ENCODE measurements at places on chromosomes 2 and 18.

GRCh38 chr18:75429975-75430374, 2.5 kb upstream of the SMIM21 start:
- no peak for DNase-seq

GRCh38 chr18:2515908-2516625, 55.2 kb downstream of the METTL4 start:
- no peak for DNase-seq

DNA sequence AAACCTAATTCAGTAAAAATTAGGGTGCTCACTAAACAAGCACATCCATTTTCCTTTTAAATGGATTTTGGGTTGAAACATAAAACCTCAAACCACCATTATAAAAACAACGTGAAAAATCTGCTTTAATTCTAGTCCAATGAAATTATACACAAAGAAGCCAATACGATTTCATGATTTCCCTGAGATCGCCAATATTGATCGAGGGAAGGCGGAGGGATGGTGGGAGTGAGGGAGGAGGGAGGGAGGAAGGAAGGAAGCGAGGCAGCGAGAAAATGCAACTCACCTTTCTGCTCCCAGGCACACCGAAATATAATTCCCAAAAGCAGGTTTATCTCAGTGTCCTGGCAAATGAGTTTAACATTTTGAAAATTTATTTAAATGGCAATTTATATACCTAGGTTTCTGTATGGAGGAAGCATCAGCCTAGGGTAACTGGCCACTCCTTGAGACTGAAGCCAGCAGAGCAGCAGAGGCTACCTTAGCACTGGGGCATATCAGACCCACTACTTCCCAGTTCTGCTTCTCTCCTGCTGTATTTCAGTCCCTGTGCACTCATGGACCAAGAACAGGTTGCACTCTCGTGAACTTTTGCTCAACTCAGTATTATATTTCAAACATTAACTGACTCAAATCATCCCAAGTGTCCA, 2.3 kb upstream of the ONECUT2 start:
- DNase-seq: no peak

DNA sequence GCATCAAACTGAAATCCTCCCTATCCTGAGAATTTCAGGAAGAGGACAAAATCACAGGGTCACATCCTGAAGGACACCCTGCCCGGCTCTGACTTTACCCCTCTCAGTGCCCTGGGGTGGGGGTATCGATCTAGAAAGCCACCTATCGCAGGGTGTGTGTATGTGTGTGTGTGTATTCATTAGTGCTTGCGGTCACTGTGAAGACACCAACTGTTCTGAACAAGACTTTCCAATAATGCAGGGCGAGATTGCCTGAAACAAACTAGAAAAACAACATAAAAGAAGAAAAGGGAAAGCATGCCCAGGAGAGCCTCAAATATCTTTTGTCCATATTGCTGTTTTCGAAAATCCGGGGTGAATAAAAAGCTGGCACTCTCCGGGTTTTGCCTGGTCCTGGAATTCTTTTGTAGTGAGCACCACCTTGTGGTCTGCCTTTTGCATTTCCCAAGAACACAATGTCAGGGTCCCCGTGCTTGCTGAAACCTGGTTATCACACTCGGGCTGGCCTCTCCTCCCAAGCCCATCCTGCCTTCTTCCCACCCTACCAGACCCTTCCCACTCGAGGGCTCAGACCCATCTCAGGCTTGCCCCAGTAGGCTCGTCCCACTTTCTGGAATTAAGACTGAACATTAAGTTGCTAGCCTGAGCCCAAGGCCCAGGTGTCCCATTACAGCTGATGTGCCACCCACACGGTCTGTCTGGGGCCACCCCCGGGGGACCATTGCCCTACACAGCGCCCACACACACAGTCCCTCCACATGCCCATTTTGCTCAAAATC, 25.0 kb upstream of the COPS8 start:
- no peak for DNase-seq

- no peak for DNase-seq
Observed at GRCh38 chr2:114316532-114317300, 125.7 kb upstream of the DPP10 start.

GRCh38 chr18:79317703-79318102, 78.0 kb upstream of the NFATC1 start:
- no peak for DNase-seq

DNA sequence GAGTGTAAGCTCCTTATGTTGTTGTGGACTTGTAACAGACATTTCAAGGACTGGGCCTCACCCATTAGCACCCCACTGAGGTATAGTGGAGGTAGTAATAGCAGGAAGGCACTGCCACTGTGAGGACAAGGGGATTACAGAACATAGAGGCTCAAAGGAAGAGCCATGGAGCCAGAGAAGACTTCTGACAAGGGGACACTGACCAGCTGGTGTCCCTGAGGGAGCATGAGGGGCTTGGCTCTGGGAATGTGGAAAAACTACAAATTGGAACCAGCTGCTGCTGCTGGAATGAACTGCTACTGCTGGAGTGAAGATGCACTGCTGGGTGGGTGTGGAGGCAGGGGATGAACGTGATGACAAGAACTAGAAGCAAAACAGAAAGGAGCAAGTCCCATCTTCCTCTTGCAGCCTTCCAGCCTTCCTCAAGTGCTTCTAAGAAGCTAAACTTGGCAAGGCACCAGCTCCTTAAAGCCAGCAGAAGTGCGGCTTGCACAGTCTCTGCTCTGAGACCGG, 167.3 kb upstream of the NOSTRIN start:
- no peak for DNase-seq

- DNase-seq: no peak
Observed at GRCh38 chr2:219243291-219243761, 1.9 kb downstream of the GLB1L start.

- peak; percentile 6 for DNase-seq
Observed at GRCh38 chr2:240640939-240641338, 15.7 kb downstream of the GPR35 start.

- no peak for DNase-seq
Observed at GRCh38 chr18:32550963-32551362, 80.3 kb upstream of the GAREM1 start.

- DNase-seq: no peak
Observed at GRCh38 chr2:197130318-197130717, 180.3 kb downstream of the ANKRD44 start.

DNA sequence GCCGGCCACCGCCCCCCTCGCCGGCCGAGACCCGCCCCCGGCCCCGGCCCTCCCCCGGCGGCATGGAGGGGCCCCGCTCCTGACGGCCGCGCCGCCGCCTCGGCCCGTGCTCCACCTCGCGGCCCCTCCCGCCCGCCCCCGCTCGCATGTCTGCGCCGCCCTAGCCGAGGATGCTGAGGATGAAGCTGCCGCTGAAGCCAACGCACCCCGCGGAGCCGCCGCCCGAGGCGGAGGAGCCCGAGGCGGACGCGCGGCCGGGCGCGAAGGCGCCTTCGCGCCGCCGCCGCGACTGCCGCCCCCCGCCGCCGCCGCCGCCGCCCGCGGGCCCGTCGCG, 397 bp downstream of the ZCCHC2 start:
- DNase-seq: no peak

GRCh38 chr18:67608615-67609273, 92.2 kb upstream of the DSEL start:
- DNase-seq: no peak

DNA sequence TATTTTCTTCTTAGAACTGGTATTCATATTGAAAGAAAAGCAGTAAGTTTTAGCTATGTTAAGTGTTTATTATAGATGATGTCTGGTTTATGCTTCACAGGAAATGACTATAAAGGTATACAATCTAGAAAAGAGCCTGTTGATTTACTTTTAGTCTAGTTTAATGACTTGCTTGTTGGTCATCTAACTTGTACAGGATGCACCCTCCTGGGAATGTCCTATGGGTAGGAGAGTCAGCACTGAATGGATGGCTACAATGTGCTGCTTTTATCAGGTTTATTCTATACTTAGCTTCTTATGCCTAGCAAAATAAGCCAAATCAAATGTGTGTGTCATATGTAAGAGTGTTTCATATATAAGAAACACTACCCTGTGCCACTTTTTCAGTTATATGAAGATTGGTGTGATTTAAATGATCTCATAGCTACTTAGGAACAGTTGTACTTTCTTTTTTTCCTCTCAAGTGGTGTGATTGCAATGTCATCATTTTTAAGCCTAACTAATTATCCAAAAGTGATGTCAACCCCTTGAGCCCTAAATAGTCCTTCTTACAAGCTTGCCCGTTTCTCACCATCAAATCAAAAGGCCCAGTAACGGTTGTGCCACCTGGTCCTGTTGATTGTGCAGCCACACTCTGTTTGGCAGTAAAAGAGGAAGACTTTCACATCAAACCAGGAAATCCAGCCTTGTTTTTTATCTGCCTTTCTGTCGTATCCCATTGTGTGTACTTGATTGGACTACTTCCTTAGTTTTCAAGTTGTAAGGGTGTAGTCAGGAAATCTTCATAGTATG, 176.0 kb downstream of the DIS3L2 start:
- DNase-seq: no peak

DNA sequence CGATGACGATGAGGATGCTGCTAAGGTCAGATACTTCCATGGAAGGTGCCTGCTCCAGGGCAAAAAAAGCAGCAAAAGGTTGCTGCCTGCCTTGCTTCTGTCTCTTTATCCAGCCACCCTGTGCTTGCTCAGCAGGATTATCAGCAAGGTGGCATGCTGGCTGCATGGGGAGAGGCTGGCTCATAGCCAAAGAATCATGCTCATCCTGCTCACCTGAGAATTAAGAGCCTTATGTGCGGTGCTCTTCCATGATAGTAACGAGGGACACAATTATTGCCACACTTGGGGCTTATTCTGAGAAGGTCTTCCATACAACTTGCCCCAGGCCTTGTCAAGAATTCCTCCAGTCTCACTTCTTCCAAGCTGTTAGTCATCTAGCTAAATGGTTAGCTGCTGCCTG, 60.4 kb upstream of the SEC11C start:
- no peak for DNase-seq

GRCh38 chr18:24428709-24429108, 2.2 kb downstream of the IMPACT start:
- no peak for DNase-seq

- DNase-seq: no peak
Observed at GRCh38 chr2:9286554-9287399, 80.2 kb downstream of the ASAP2 start.

GRCh38 chr2:18536100-18536499, 24.4 kb downstream of the RDH14 start:
- no peak for DNase-seq

DNA sequence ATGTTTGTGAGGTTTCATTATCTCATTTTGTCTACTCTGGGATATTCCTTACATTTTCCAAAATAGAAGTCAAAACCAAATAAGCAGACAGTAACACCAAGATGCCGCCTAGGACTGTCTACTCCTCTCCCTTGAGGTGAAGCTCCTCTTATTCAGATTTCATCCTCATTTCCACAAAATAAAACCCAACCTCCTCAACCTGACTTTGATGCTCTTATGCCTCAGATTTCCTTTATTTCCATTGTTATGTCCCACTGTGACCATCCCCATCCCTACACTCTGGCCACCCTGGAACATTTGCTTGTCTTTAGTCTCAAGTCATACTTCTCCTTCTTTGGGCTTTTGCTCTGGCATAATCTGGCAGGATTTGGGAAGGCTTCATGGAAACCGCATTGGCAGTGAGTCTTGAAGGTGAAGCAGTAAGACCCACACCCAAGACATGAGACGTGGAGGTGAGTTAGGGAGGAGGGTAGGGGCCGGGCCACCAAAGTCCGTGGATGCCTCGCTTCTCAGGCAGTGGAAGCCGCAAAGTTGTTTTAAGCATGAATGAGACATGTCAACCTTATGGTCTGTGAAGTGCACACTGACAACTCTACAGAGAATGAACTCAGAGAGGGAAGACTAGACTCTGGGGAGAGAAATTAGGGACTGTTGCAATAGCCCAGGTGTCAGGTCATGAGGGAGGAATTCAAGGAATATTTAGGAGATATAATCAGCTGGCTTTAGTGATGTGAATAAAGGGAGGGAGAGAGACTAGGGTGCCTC, 63.6 kb downstream of the DDX1 start:
- no peak for DNase-seq

- DNase-seq: no peak
Observed at GRCh38 chr2:145598434-145598833, 1078.5 kb upstream of the ZEB2 start.

DNA sequence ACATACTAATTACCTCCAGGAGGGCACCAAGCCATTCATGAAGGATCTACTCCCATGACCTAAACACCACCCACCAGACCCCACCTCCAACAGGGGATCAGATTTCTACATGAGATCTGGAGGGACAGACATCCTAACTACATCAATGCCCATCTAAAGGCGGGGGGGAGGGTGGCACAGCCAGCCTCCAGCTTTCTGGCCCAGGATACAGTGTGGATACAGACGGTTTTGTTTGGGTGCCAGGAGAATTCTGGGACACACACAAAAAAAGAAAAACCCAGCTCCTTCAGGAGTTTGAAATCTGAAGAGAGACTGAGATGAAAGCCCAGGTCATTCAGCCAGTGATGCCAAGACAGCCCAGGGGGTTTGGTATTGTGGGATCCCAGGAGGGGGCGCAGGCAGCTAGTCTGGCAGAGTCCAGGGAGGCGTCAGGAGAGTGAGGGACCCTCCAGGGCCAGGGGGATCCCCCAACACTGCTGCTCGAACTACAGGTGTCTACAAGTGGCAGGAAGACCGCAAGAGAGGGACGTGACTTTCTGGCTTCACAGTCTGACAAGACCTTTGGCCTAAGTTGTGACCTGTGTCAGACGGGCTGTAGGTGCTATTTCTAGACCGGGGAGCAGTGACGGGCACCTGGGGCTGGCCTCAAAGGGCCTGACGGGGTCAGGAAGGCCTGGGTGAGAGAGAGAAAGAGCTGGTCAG, 62.1 kb downstream of the NDUFA10 start:
- no peak for DNase-seq

DNA sequence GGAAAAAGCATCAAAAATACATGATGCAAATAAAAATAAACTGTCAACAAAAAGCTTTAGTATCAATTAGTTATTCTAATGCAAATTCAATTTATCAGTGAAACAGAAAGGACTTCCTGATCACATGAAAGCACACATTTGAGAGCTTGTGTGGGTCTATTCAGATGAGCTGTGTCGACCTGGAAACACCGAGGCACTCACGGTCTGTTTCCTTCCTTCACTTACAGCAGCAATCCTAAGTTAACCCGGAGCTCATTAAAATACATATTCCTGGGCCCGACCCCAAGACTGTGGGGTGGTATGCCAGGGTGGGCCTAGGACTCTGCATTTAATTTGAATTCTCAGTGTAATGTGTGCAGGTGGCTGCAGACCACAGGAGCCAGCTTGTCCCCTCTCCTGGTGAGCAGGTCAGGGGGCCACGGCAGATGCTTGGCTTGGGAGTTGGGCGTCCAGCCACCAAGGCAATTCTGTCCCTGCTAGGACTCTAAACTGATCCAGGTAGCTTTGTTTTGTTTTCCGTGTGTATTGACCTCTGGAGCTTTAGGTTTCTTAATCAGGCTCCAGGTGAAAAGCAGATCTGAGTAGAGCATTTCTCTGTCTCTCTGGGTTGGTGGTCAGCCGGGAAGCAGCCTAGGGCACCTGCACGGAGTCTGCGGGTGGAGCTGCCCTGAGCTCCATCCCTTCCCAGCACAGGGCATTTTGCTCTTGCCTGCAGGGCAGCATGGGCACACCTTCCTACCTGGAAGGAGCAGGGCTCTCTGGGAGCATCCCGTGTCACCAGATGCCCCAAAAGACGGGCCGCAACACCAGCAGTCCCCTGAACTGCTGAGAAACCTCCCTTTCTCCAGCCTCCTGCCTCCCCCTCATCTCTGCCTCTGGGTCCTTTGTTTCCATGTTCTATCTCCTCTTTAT, 9.0 kb downstream of the MBP start:
- no peak for DNase-seq

GRCh38 chr2:165274698-165275097, 35.5 kb downstream of the SCN2A start:
- no peak for DNase-seq
